Amygdala (tissue), 56 donors: ENCODE measurements at places on chromosomes 11 and 22.

DNA sequence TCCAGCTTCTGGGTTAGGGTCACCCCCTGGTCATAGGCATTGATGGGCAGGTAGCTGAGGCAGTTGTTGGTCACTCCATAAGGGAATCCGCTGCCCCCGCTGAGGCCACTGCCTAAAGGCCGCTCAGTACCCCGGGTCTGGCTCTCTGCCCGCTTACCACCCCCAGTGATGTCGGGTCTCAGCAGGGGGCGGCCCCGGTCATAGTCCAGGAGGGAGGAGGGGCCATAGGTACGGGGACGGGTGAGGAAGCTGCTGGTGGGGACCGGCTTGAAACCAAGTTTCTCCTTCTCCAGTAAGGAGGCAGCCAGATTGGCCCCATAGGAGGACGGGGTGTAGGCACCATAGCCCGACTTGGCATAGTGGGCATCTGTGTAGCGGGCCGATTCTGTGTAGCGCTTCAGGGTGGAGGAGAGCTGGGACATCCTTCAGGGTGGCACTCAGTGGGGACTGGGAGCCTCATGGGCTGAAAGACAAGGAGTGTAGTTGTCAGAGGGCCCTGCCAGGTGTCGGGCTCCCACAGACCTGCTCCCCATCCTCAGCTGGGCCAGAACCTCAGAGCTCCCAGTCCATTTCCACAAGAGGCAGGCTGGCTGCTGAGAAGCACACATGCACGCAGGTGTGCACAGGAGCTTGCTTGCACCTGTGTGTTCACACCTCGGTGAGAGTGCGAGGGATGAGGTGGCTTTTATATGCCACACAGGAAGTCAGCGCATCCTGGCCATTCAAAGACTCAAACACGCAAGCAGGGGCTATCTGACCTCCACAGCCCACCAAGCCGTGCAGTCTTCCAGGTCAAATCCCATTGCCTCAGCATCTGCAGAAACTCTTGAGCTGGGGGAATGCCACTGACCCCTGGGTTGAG is 8.2 kb downstream of the USP2 start:
- no peak for DNase-seq

DNA sequence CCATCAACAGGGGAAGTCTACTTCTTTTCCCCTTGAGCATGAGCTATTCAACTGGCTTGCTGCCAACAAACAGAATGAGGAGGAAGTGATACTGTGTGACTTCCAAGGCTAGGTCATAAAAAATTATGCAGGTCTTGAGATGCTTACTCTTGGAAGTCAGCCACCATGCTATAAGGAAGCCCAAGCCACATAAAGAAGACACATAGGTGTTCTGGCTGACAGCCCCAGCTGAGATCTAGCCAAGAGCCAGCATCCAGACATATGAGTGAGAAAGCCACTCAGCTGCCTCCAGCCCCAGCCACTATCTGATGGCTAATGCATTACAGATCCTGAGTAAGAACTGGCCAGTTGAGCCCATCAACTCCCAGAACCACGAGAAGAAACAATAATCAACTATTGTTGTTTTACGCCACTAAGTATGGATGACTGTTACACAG is 31.0 kb upstream of the PPP2R1B start:
- DNase-seq = no peak

DNA sequence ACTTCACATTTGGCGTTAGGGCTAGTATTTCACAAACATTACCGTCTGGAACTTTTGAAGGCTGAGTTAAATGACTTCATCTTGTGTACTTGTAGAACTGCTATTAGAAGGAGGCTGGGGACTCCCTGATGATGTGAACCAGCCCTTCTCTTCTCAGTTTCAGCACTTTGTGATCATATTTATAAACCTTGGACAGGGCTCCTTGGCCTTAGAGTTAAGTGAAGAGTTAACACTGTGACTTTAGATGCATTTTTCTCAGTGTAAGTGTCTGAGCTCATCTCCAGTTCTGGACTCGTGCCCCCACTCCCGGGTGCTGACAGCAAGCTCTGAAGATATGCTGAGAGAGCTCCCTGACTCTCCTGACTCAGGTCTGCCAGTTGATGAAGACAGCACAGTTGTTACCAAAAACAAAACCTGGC is 8.4 kb downstream of the MIAT start:
- no peak for DNase-seq

DNA sequence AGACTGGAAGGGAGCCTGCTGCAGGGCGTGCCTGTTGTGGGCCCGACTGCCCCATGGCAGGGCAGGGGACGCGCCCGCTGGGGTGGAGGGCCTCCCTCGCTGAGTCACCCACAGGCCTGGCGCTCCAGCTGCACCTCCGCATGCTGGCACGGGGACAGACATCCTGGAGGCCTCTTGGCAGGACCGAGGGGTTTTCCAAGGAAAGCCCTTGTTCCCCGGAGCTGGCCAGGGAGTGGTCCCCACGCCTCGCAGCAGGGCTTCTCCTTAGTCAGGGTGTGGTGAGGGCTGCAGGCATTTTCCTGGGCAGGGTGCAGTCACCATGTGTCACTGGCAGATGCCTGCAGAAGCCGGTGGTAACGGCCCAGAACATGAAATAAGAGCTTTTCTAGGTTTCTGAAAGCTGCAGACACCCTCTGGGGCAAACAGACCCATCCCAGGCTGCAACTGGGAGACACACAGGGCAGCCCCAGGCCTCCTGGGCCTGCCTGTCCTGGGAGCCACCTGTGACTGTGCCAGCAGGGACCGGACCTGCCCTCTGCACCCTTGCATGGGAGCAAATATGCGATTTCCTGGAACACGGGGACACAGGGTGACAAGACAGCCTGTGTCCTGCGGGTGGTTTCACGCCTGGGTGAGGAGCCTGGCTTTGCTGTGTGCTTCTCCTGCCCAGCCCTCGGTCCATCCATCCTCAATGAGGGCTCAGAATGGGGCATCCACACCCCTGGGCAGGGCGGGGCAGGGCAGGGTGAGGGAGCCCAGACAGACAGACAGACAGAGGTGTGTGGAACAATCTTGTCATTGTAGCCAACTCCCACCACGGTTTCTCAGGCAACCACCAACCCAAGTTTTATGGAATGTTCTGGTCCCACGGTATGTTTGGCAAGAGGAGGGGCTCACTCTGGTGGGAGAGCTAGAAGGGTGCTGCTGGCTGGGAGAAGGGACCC is 43.2 kb upstream of the FADD start:
- no peak for DNase-seq

DNA sequence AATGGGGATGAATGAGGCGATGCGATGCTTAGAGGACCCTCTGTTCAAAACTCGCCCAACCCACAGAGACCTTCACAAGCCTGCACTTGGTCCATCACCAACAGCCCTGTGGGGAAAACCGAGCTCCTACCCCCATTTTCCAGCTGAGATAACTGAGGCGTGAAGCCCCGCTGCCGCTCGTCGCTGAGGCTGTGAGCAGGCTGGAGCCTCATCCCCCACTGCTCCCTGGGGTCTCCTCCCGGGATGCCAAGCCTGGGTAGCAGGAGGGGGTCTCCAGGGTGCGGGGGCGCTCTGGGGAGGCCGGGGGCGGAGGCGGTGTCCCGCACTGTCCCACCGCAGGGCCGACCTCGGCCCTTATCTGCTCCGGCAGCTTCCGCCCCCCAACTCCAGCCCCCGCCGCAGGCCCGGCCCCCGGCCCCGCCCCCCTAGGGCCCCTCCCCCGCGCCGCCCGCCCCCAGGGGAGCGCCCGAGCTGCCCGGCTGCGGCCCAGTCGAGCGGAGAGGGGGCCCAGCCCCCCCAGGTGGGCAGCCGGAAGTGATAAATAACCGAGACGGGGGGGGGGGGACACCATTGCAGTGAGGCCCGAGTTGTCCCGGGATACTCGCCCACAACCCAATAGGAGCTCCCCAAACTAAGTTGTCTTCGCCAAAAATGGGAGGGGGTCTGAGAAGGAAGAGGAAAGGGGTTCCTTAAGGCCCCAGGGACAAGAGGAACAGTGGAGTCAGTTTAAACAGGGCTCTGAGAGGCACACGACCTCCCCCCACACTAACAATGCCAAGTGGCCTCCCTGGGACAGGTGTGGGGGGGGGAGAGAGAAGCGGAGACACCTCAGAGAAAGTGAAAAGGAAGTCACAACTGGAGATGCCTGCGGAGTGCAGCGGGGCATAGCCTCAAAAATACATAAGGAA is 8.3 kb upstream of the SLC39A13 start:
- no peak for DNase-seq

- no peak for DNase-seq
Measured at GRCh38 chr22:36253523-36254490, 874 bp downstream of the APOL1 start.

GRCh38 chr11:67265633-67266448 is 432 bp upstream of the GRK2 start:
- DNase-seq = peak; percentile 45

GRCh38 chr11:119742263-119742861 is 13.4 kb upstream of the NECTIN1 start:
- DNase-seq = no peak

GRCh38 chr22:40021401-40022000 is 26.7 kb downstream of the FAM83F start:
- no peak for DNase-seq

DNA sequence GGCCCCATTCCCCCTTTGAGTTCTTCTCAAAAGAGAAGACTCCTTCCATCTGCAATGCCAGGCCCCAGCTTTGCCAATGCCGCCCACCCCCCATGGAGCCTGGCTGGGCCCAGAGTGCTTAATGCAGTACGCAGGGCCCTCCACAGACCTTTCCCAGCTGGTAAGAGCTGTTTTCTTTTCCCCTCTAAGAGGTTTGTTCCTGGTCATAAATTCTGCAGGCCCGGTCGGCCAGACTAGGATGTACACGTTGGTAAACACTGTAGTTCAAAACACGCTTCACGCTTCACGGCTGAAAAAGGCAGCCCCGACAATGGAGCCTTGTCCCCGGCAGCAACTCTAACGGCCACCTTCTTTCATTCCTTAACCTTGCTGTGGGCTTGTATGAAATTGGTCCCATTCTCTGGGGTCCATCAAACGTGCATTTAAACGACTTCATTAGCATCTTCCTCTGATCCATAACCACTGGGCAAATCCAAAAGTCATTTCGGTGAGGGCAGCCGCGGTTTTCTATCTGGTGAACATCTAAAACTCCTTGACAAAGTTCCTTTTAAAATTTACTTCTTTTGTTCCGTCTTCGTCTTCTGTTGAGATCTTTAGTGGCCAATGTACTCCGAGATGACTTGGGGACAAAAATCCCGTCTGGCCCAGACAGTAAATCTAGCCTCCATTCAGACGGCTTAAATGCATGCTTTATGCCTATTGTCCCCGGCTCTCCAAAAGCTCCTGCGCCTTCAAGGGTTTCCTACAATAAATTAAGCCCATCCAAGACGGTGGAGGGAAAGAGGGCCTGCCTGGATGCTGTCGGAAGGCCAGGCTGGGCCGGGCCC is 60.0 kb upstream of the MYEOV start:
- no peak for DNase-seq

GRCh38 chr22:27252282-27253049 is 549.1 kb downstream of the MN1 start:
- no peak for DNase-seq

DNA sequence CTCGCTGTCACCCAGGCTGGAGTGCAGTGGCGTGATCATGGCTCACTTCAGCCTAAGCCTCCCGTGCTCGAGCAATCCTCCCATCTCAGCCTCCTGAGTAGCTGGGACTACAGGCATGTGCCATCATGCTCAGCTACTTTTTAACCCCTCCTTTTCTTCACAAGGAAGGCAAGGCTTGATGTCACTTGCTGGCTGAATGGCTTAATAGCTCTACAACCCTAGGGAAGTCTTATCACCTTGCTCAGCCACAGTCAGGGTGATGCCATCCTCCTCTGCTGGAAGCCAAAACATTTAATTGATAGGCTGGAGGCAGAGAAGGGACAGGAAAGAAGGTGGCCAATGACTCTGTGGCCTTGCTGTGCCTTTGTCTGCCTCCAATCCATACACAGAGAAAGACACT is 131.9 kb downstream of the MED15 start:
- no peak for DNase-seq

DNA sequence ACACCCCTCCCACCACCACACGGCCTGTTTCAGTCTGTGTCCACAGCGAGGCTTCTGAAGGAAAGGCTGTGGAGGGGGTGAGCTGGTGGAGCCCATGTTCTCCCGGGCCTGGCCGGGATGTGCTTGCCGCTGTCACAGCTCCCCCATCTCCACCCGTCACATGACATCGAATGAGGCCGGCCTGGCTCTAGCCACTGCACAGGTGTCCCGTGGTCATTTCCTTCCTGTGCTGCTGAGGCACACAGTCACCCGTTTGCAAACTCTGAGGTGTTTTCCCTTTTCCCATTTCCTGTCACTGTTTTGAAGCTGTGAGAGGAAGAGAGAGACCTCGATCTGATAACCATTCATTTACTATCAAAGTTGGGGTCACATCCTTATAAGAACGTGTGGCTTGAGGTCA is 55.7 kb upstream of the CLDN5 start:
- no peak for DNase-seq

GRCh38 chr22:35299217-35299672 is 449 bp upstream of the TOM1 start:
- DNase-seq = no peak

GRCh38 chr11:62879235-62879978 is 1.3 kb upstream of the SLC3A2 start:
- peak; percentile 13 for DNase-seq

DNA sequence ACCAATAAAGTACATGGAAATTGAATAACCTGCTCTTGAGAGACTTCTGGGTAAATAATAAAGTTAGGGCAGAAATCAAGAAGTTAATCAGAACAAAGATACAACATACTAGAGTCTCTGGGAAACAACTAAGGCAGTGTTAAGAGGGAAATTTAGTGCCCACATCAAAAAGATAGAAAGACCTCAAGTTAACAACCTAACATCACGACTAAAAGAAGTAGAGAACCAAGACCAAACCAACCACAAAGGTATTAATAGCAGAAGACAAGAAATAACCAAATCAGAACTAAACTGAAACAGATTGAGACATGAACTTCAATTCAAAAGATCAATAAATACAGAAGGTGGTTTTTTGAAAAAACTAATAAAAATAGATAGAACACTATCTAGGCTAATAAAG is 140.7 kb downstream of the JRKL start:
- no peak for DNase-seq

DNA sequence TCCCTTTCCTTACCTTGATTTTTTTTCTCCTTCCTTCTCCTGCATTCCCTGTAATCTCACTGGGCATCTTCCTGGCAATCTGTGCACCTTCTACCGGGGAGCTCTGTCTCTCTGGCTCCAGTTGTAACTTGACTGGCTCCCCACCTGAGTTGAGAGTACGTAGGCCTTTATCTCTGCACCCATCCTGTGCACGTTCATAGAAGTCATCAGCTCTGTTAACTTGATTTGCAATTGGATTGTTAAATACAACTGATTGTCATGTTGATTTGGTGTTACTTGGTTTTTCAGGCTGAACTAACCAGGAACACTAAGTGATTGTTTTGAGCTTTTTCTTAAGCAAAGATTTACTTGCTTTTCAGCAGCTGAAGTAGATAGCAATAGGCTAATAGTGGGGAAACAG is 11.8 kb downstream of the SWAP70 start:
- no peak for DNase-seq

DNA sequence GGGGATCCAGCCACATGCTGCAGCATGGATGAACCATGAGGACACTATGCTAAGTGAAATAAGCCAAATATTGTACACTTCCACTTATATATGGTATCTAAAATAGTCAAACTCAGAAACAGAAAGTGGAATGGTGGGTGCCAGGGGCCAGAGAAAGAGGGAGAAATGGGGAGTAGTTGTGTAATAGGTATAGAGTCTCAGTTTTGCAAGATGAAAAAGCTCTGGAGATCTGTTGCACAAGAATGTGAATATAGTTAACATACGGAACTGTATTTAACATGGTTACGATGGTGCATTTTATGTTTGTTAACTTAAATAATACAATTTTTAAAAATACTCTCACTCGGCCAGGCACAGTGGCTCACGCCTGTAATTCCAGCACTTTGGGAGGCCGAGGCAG is 21.2 kb downstream of the GDPD5 start:
- DNase-seq = no peak

GRCh38 chr11:14625586-14626205 is 17.9 kb upstream of the PDE3B start:
- DNase-seq = no peak
